ENCODE measurements at places on chromosomes 7 and 10. TPM values are rescaled to one million over a fixed set of nuclear protein-coding genes. Genes with fewer than 3 reads are reported as not detected.

AP1S1 gene
- total RNA-seq: 43.6 TPM

CRYGN gene
- not detected for total RNA-seq

SFTPA1 gene
- 0.48 TPM for total RNA-seq

SLC18A2 gene
- 4.1 TPM for total RNA-seq

ABCC2 gene
- 0.72 TPM for total RNA-seq

GAD2 gene
- 2.2 TPM for total RNA-seq

SPDYE11 gene
- total RNA-seq: 1.7 TPM

CYP2W1 gene
- 39.2 TPM for total RNA-seq

LIPF gene
- 5.5 TPM for total RNA-seq

ZNF503 gene
- 10.1 TPM for total RNA-seq

CYP2C18 gene
- 1.9 TPM for total RNA-seq

CXCL12 gene
- 10.4 TPM for total RNA-seq

PPP1R9A gene
- total RNA-seq: 10.4 TPM
